ENCODE measurements at places on chromosomes 5 and 9. TPM values are rescaled to one million over a fixed set of nuclear protein-coding genes. Genes with fewer than 3 reads are reported as not detected.

PIP5K1B gene
- polyA plus RNA-seq, result 8.9 TPM

DMGDH gene
- polyA plus RNA-seq, result 25.2 TPM

CAAP1 gene
- polyA plus RNA-seq, result 43.3 TPM

LCN9 gene
- polyA plus RNA-seq, result not detected

IL17B gene
- polyA plus RNA-seq, result 2.2 TPM

DNA sequence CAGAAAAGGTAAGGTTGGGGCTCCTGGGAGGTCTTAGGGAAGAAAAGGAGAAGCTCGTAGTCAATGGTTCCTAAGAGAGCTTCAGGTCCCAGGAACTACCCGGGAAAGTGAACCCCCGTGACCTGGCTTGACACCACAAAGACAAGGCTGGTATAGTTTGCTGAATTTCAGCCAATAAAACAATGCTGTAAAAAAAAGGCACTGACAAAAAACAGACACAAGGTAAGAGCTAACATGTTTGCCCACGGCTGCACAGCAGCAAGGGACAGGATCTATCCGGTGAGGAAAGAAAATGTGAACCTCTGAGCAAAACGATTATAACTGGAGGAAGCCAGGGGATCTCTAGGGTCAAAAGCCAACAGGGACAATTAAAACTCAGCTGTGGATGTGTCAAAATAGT, 17.1 kb downstream of the SLIT3 start:
- no peak for DNase-seq

GRCh38 chr5:32600054-32600622, 14.8 kb downstream of the SUB1 start:
- no peak for DNase-seq

DNA sequence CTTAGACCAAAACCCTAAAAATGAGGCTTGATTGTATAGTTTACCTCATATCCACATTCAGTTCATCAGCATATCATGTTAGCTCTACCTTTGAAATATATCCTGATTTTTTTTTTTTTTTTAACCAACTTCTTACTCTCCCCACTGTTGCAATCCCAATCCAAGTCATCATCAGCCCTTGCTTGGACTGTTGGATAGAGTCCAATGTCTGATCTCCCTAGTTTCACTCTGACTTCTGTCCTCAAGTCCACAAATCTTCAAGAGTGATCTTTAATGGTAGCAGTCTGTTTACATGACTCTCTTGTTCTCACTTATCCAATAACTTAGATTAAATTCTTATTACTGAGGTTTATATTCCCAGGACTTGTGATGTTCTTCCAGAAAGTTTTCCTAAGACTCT, 30.8 kb downstream of the NAA35 start:
- DNase-seq, result no peak

DNA sequence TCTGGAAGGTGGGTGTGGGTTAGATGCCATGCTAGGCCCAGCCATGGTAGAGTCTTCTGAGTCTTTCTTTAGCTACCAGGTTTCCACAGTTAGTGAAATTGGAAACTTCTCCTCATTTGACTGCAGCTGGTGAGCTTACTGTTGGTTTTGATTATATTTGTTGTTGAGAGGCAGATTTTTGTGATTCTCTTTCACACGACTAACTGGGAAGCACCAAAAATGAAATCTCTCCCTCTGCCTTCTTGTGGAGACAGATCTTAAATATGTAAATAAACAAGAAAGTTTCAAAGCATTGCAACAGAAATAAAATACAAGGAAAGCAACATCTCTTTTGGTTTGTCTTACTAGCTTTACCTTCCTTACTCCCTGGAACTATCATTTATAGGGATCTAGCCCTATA, 122.2 kb downstream of the CEMIP2 start:
- DNase-seq, result no peak

GRCh38 chr5:167304834-167305469, 986.5 kb upstream of the WWC1 start:
- no peak for DNase-seq

DNA sequence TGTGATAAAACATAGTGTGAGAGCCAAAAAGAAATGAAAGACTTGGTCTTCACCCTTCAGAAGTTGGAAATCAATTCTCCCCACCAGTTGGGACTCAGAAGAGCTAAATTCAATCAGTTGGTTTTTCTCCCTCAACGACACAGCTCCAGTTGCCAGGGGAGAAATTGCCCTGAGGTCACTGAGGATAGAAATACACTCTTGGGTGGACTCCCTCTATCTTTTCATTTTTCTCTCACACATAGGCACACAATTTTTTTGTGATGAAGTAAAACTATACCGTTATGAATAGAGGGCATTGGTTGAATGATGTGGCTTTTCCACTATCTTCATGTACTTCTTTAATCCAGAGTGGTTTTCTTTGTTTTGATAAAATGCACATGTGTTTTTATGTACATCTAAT, 80.2 kb downstream of the ZNF366 start:
- DNase-seq, result no peak

GRCh38 chr5:981456-981855, 27.1 kb upstream of the NKD2 start:
- no peak for DNase-seq
